Lung microvascular endothelial cell (primary cell): ENCODE measurements at places on chromosomes 4 and X.
A peak's percentile ranks its signal among the peaks of the same experiment; 100 is the strongest.

DNA sequence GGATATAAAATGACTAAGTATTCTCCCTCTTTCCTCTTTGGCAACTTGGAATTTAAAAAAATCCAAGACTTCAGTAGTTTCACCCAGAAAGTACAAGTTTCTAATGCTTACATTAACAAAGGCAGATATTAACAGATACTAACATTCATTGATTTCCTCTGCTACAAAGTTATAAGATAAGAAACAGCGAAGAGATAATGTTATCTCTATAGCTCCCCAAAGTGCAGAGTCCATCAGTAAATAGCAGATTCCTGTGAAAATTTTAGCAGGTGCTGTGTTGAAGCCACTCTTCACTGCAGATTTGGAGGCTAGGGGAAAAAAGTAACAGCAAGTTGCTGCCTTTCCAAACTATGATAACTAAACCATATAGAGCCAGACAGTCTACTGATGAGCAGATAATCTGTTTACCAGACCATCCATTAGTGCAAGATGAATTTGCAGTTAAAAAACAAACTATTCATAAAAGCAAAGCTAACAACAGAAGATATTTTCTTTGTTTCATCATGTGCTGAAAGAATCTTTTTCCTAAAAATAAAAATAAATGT lies 3.3 kb upstream of the CAMK2D start:
- no peak for DNase-seq

DNA sequence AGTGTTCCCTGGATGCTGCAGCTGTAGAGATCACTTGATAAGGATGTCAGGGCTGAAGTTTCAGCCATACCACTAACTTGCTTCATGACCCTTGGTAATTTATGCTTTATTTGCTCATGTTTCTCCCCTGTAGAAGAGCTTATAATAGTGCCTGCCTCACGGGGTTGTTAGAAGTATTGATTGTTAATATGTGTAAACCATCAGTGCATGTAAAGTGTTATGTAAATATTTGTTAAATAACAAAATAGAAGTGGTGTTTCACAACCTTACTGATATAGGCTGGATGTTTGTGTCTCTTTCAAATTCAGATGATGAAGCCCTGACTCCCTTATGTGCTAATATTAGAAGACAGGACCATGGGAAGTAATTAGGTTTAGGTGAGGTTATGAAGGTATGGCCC lies 1.5 kb upstream of the CXCL2 start:
- no peak for DNase-seq

GRCh38 chrX:78387364-78387763 lies 60.0 kb upstream of the CYSLTR1 start:
- no peak for DNase-seq

DNA sequence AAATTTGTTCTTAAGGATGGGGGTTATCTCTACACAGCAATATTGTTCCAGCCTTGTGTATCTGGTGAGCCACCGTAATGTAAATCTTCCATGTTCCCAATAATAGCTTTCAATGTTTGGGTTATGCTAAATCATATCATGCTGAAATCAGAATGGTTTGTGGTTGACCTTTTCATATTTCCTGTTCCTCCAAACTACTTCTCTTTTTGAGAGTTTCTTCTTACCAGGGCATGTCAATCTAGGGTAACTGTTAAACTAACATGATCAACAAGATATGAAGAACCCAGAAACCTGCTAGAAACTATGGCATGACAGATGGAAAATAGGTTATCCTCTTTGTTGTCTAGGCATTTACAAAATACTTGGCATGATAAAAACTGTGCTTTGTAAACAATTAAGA lies 22.0 kb downstream of the TNMD start:
- no peak for DNase-seq

DNA sequence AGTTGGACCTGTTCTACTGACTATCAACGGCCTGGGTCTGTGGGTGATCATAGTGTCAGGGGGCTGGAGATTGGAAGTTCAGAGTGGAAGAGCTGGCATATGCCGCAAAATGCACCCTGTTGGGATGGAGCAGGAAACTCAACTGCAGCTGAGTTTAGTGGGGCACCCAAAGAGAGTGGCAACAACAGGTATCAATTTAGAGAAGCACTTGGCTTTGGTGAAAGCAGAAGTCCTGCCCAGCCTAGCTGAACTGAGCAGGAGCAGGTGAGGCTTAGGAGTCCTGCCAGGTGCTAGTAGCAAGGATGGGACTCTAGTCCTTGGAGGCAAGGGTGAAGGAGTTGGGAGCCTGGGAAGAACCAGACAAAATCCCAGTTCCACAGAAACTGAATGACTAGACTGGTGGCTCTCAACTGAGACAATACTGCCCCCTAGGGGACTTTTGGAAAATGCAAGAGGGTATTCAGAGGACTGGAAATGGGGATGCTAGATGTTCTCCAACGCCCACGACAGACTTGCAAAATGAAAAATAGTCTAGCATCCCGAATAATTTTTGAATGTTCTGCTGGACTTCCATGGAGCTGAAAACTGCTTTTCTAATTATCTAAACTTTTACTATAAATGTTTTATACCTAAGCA lies 49.4 kb downstream of the RTL9 start:
- DNase-seq = peak; percentile 70

GRCh38 chr4:27685091-27685490 lies 824.5 kb downstream of the STIM2 start:
- DNase-seq = no peak

GRCh38 chrX:131571348-131571747 lies 27.5 kb downstream of the OR13H1 start:
- DNase-seq = no peak

DNA sequence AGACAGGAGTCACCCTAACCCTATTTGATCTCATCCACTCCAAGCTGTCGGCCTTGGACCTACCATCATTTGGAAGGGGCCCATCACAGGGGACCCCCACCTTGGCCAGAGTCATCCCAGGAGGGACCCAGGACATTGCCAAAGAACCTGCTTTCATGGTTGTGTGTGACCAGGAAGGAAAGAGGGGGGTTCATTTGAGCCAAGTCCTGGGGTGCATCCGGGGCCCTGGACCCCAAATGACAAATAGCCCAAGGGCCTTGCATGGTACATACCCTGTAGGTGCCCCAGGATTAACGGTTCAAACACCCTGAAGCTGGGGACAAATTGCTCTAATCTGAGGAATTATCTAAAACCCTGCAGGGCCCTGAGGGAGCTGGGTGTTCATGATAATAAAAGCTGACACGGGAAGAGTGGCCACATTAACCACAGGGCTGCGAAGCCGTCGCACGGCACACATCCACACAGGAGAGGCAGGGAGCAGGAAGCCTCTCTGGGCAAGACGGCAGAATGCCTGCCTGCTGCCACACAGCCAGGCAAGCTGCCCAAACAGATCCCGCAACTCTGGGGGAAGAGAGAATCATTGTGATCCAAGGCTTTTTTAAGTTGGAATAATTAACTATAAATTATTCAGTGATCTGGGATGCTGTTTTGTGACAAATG lies 28.2 kb upstream of the PPP2R2C start:
- no peak for DNase-seq
